Stimulated activated CD8-positive, alpha-beta memory T cell treated with anti-CD3 and anti-CD28 coated beads, Interleukin-15, amount 100 ng/mL, for 24 hours (primary cell): ENCODE measurements at places on chromosomes 2 and 18.

GRCh38 chr2:191087311-191087710 is 63.5 kb downstream of the STAT4 start:
- DNase-seq, result no peak

- DNase-seq, result no peak
Observed at GRCh38 chr18:80070825-80071224, 36.6 kb downstream of the RBFA start.

- DNase-seq, result no peak
Observed at GRCh38 chr2:85768713-85769112, 14.9 kb downstream of the ATOH8 start.

DNA sequence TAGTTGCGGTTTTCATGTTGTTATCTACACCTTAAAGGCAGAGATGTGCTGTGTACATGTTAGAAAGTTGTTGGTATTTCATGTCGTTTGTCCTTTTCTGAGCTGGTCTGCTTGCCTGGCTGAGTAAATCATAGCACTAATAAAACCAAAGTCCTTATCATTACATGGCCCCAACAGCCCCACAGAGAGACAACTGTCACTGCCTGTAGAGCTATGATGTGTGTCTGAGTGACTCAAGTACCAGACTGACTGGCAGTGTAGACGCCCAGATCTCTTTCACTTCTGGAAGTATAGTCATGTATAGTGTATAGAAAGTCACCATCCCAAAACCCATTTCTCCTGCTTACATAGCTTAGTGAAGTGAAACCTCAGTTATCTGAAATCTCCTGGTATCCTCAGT is 4.3 kb downstream of the SOCS6 start:
- DNase-seq, result no peak

DNA sequence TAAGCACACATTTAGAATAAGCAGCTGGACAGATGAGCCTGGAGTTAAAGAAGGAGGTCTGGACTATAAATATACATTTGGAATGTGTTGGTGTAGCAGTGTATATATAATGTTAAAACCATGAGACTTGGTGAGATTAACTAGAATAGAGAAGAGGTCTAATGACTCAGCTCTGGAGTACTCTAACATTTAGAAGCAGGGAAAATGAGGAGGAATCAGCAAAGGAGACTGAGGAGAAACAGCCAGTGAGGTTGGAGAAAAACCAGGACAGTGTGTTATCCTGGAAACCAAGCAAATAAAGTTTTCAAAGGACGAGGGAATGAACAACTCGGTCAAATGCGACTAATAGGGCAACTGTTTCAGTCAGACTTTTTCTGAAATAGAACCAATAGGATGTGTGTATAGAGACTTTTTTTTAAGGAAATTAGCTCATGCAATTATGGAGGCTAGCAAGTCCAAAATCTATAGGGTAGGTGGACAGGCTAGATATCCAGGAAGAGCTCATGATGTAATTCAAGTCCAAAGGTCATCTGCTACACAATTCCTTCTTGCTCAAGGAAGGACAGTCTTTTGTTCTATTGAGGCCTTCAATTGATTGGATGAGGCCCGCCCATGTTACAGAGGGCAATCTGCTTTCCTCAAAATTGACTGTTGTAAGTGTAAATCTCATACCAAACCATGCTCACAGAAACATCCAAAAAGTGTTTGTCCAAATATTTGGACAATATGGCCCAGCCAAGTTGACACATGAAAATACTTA is 10.8 kb upstream of the SESTD1 start:
- no peak for DNase-seq

GRCh38 chr2:104704496-104705245 is 149.2 kb upstream of the POU3F3 start:
- no peak for DNase-seq

DNA sequence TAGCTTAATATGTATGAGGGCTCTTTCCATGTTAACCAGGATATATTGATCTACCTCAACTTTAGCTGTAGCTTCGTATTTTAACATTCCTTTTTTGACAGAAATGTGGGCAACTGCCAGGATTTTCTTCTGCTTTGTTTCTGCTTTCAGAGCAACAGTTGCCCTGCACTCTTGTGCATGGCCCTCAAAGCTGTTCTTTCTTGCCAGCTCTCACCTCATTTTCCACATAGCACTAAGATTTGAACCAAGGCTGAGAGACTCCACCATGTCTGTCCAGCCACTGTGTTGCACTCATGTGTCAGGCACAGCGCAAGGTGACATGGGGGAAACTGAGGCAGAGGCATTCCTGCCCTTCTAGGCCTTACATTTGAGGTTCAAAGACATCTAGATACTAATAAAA is 422.8 kb upstream of the RAB12 start:
- no peak for DNase-seq

DNA sequence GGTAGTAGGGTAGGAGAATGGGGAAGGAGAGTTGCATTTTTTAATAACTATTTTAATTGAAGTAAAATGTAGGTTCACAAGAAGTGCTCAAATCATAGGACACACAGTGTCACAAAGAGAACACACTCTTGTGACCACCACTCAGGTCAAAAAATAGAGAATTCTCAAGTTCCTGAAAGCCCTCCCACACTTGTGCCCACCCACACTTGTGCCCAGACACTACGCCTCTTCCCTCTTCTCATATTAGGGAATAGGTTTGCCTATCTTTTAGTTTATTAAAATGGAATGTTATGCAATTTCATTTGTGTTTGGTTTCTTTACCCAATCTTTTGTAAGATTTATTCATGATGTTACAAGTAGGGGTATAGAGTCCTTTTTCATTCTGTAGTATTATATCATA is 67.2 kb downstream of the UGGT1 start:
- DNase-seq, result no peak

DNA sequence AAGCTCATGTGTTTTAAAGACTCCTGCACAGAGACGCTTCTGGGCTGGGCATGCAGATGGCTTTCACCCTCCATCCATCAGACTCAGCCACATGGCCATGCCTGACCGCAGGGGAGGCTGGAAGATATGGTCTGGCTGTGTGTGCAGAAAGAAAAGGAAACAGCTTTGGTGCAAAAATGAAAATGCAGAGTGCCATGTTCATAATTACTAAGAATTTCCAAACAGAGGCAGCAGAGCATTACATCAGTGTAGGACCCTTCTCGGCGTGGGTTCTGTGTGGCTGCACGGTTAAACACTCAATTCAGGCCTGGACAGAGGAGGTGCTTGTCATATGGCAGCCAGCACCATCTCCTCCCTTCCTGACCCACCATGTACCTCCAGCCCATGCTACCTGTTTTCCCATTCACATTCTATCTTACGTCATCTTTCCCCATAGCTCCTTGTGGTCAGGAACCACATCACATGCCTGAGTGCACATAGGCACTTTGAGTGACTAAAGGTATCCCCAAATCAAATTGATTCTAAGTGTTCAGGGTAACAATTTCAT is 200.3 kb upstream of the ID2 start:
- DNase-seq, result no peak

- no peak for DNase-seq
Observed at GRCh38 chr18:23538001-23538400, 34.7 kb downstream of the RMC1 start.

- DNase-seq, result no peak
Observed at GRCh38 chr2:16635791-16636699, 29.6 kb downstream of the CYRIA start.

- no peak for DNase-seq
Observed at GRCh38 chr2:239274391-239275043, 126.3 kb downstream of the HDAC4 start.

- DNase-seq, result no peak
Observed at GRCh38 chr2:16218625-16219024, 278.3 kb downstream of the MYCN start.

DNA sequence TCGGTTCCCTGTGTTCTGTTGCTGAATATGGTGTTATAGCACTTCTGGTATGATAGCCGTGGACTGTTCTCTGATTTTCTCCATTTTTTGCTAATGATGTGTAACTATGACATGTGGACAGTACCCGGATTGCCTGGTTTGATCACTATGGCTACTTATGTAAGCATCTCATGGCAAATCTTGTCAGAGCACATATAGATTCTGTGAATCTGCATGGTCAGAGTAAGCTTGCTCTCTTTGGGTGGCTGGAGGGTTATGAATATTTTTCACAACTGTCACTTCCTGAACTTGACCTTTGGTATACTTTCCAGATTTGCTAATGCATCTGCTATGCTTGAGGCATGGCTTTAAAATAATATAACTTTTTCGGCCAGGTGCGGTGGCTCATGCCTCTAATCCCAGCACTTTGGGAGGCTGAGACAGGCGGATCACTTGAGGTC is 36.8 kb upstream of the ATP8B1 start:
- no peak for DNase-seq

- no peak for DNase-seq
Observed at GRCh38 chr2:232951891-232952290, 61.2 kb downstream of the NGEF start.

- DNase-seq, result no peak
Observed at GRCh38 chr18:52045946-52046675, 293.9 kb upstream of the DCC start.

DNA sequence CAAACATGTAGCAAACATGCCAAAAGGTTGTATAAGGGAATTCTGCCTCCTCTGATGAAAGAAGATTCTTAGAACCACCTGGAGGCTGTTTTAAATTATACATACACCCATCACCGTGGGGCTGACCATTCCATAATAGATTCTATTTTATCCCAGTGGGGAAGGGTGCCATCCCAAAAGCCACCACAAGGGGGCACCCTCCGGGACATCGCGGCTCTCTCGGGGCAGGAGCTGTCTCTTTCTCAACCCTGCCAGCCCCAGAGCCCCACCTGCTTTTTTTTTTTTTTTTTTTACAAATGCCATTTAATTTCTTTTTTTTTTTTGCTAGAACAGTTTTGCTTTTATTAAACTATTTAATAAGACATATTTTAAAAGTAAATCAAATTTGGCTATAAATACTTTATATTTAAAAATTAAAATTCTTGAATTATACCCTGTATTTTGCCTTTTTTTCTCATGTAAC is 8.6 kb upstream of the MTCL1 start:
- peak; percentile 84 for DNase-seq

DNA sequence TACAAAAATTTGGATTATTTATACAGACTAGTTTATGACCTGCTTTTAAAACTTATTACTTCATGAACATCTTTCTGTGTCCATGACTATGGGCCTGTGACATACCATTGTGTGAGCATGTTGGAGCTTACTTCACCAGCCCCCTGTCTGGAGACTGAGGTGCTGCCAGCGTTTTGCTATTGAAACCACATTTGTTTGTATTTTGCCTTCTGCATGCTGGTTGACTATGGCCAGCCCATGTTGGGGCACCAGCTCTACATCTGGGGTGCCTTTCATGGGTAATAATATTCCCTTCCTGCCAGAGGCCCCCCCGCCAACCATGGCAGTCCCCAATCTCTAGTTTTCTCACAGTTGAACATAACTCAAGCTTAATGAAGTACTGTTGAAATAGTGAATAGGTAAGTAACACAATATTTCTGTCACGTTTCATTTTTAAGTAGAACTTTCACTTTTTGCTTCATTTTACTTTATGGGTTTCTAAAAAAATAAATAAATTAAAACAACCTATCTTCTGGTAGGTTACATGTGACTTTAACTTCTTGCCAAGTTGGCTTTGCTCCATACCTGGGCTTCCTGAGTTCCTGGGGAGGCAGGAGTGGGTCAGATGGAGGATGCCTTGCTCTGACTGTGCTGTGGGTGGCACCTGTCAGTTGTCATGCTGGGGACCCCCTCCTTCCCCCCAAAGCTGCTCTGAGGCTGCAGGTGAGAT is 63.9 kb downstream of the DGKD start:
- DNase-seq, result no peak

DNA sequence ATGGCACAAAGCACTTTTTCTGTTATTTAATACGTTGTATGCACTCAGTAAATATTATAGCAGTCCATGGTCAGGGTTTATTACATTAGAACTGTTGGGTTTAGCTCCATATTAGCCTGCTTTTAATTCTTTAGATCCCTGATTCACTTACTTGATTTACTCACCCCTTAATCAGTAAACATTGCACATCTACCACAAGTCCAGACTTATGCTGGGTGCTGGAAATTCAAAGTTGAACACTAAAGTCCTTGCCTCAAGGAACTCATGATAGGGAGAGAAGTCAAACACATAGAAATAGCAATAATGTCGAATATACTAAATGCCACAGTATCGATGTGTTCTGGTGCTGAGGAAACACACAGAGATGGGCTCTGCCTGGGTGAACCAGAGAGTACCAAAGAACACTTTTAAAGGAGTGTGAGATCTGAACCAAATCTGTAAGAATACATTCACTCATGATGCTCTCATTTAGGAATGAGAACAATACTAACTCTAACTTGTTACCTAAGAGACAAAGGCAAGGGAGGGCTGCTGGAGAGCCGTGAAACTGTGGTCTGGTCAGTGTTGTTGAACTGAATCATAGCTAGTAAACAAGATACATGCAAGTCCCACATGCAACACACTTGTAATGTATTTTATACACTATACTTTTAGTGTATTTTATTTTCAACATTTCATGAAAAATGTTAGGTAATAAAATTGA is 4.9 kb downstream of the STAT4 start:
- no peak for DNase-seq

GRCh38 chr2:197170208-197170607 is 140.4 kb downstream of the ANKRD44 start:
- no peak for DNase-seq

DNA sequence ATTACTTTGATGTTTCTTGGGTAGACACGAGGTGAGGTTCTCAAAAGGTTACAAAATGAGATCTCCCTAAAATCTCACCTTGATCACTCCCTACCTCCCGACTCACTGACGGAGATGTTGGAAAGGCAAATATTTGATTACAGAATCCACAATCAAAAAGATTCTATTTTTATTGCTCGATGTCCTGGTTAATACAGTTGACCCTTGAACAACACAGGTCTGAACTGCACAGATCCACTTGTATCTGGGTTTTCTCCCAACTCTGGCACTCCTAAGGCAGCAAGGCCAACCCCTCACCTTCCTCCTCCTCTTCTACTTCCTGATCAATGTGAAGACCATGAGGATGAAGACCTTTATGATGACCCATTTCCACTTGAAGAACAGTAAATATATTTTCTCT is 125.3 kb downstream of the C2orf74 start:
- DNase-seq, result no peak

- no peak for DNase-seq
Observed at GRCh38 chr2:46813020-46813415, 102.6 kb downstream of the MCFD2 start.

DNA sequence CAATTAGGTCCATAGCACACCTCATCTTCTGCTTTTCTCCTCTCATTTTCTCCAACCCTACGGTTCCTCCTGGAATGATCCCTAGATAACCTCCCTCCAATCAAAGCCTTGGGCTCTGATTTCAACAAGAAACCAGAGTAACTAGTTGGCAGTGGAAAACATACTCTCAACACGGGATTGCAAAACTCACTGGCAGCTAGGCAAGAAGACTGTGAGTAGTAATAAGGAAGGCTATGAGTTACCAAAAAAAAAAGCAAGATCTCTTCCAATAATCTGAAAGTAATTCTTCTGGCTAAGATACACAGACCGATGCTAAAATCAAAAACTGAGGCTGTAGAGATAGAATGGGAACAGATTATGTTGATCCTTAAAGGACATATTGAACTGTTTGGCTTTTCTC is 28.4 kb upstream of the CCDC102B start:
- DNase-seq, result no peak

- DNase-seq, result no peak
Observed at GRCh38 chr18:53795061-53795460, 429.4 kb downstream of the MBD2 start.
